Caco-2 (cell line): ENCODE measurements at places on chromosomes 5 and 9.

DNA sequence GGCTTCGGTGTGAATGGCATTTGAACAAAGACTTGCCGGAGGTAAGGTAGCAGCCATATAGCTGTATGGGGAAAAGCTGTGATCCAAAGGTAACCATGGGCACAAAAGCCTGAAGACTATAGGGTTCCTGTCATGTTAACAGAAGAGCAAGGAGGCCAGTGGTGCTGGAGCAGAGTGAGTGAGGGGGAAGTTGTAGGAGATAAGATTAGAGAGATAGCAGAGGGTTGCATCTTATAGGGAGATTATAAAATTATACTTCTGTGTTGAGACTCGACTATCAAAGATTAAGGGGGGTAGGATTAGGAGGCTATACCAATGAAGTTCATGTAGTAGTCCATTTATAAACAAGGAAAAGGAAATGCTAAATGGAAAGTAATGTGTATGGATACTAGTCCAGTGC is 3.3 kb downstream of the NCBP1 start:
- no peak for DNase-seq

DNA sequence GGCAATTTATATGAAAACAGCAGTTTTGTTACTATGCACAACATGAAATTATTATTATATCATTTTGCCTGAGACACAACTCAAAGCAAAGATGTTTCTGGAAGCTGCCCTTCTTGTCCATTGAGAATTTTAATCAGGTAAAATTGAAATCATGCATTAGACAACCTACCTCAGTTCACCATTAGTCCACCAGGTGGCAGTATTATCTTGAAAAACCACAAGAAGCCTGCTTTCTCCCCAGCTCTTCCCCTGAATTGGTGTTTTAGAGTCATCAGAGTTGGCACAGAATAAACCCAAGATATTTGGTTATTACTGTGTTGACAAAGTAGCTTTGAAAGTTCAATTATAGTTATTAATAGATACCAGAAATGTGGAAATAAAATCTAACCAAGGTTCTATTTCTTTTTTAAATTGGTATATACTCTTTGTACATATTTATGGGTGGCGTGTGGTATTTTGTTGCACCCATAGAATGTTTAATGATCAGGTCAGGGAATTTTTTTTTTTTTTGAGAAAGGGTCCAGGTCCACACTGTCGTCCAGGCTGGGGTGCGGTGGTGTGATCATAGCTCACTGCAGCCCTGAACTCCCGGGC is 25.7 kb downstream of the UTP15 start:
- DNase-seq = peak; percentile 45

DNA sequence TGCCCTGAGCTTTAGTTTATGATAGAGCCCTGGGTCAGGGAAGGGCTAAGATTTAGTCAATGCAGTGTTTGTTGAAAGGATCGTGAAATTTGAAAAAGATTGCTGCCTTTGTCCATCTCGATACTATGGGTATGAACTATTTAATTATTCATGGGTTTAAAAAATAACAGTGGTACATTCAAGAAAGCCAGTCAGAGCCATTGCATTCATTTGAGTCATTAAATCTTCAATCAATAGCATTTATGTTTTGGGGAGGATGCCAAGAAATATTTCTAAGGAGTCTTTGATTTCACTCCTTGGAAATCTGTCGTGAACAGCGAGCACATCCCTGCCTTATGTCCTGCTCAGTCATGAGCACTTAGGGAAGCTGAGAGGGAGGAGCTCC is 54.4 kb upstream of the LRRTM2 start:
- DNase-seq = no peak

DNA sequence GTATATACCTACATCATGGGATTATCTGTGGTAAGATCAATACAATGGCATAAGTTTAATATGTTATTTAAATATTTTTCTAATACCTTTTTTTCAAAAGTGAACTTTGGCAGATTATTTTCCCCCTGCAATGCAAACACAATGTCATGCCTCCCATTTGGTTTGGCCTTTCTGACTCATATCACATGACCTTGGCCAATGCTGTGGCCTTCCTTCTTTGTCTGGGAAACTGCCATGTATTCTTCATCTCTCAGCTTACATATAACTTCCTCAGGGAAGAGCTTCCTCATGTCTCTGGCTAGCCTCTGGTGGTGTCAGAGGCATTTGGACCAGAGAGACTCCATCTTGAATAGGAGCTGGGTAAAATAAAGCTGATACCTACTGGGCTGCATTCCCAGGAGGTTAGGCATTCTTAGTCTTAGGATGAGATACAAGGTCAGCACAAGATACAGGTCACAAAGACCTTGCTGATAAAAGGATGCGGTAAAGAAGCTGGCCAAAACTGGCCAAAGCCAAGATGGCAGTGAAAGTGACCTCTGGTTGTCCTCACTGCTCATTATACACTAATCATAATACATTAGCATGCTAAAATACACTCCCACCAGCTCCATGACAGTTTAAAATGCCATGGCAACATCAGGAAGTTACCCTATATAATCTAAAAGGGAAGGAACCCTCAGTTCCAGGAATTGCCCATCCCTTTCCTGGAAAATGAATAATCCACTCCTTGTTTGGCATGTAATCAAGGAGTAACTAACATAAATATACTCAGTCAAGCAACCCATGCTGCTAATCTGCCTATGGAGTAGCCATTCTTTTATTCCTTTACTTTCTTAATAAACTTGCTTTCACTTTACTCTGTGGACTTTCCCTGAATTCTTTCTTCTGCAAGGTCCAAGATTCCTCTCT is 76.0 kb downstream of the C9orf153 start:
- no peak for DNase-seq

GRCh38 chr5:104612005-104612404 is 1049.4 kb upstream of the NUDT12 start:
- DNase-seq = no peak

- no peak for DNase-seq
These were observed 55.1 kb downstream of the ABCA1 start for GRCh38 chr9:104872656-104873488.

- no peak for DNase-seq
These were observed 852 bp downstream of the ZNF354C start for GRCh38 chr5:179061025-179061424.

DNA sequence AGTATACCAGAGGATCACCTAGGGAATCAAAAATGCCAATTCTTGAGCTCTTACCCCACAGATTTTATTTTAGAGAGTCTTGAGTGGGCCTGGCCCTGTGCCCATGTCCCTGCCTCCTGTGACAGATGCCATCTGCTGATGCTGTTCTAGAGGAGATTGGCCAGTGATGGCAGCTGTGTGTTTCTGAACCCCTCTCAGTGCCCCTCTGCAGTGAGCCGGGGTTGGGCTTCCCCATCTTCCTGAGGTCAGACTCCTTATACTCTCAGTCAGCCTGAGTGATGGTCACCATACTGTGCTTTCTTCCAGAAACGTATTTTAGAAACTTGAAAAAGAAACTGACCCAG is 6.1 kb downstream of the PTCD2 start:
- DNase-seq = no peak

GRCh38 chr5:94240993-94241651 is 377.3 kb downstream of the KIAA0825 start:
- DNase-seq = no peak

DNA sequence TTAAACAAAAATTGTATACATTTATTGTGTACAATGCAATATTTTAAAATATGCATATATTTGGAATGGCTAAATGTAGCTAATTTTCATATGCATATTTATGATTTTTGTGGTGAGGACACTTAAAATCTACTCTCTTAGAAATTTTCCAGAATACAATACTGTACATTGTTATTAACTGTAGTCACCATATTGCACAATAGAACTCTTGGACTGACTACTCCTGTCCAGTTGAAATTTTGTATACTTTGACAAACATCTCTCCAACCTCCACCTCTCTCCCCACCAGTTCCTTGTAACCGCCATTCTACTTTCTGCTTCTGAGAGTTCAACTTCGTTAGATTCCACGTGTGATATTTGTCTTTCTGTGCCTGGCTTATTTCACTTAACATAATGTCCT is 49.2 kb upstream of the TAF11L2 start:
- no peak for DNase-seq

DNA sequence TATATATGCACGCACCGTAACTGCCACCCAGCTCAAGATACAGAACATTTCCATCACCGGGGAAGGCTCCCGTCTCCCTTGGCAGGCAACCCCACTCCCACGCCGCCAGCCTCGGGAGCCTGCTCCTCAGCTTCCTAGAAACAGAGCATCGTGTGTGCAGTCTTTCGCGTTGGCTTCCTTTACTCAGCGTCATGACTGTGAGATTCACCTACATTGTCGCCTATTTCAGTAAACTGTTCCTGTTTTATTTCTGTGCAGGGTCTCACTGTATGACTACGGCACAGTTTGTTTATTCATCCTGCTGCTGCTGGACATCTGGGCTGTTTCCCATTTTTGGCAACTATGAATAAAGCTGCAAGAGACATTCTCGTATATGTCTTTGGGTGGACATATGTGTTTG is 90.7 kb downstream of the STK10 start:
- DNase-seq = no peak

DNA sequence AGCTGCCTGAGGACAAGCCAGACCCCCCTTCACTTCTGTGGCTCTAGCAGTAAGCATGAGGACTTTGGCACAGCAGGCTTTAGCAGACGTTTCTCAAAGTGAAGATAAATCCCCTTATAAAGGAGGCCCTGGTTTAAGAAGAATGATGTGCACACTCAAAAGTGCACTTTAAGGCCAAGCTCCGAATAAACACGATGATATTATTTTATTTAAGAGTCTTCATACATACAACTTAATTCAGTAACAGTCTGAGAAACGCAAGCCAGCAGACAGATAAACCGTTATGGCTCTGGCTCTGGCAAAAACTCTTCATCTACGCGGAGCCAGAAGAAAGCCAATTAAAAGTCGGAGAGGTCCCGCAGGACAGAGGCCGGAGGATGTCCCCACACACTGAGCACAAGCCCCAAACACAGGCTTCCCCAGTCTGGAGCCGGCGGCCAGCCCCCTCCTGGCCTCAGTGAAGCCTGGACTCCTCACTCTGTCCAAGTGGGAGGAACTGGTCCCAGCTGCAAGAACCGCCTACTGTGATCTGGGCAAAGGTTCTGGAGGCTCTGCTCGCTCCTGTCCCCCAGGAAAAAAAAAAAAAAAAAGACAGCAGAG is 44.6 kb downstream of the ADAMTS2 start:
- DNase-seq = no peak

GRCh38 chr5:112923148-112923917 is 1.3 kb upstream of the REEP5 start:
- DNase-seq = no peak

DNA sequence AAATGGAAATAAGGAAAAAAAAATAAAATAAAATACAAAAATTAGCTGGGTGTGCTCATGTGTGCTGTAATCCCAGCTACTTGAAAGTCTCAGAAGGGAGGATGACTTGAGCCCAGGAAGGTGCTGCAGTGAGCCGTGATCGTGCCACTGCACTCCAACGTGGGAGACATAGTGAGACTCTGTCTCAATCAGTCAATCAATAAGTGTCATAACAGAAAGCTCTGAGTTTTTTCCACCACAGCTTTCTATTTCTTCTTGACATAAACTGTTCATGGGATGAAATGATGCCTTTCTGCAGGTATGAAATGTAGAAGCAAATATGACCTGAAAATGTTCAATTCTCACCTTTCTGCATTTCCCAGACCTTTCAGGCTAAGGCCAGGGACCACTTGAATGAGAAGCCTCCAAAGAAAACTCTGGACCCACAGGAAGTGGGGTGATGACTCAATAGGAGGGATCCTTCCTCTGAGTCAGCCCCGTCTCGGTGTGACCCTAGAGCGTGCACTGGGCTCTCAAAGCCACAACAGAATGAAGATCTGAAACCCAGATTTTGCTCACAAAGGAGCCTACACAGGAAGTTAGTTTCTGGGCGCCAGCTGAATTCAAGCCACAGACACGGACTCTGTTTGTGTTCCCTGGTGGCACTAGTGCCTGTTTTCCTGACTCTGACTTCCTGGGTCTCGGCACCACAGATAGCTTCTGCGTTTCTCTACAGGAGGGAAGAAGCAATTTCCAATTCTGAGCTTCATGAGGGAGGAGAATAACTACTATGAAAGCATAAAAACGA is 62.0 kb downstream of the ANKH start:
- DNase-seq = no peak

- DNase-seq = no peak
These were observed 206.8 kb downstream of the GLIS3 start for GRCh38 chr9:4092793-4093709.

- DNase-seq = no peak
These were observed 109.0 kb downstream of the MLLT3 start for GRCh38 chr9:20513126-20513913.

- no peak for DNase-seq
These were observed 544.5 kb downstream of the BNC2 start for GRCh38 chr9:16325966-16326365.

GRCh38 chr5:151094852-151095245 is 14.0 kb upstream of the TNIP1 start:
- DNase-seq = no peak

GRCh38 chr5:179023528-179024189 is at the start of gene ZNF879:
Gene ZNF879 (plus strand): TSS chr5:179023804. CDS start chr5:179025005, 1,201 bp downstream.
- peak; percentile 92 for DNase-seq

GRCh38 chr9:5886114-5886939 is 4.4 kb upstream of the MLANA start:
- peak; percentile 83 for DNase-seq

GRCh38 chr5:53482717-53483638 is 2.5 kb downstream of the FST start:
- peak; percentile 20 for DNase-seq

GRCh38 chr5:65483546-65484346 is 2.0 kb upstream of the ADAMTS6 start:
- peak; percentile 31 for DNase-seq

DNA sequence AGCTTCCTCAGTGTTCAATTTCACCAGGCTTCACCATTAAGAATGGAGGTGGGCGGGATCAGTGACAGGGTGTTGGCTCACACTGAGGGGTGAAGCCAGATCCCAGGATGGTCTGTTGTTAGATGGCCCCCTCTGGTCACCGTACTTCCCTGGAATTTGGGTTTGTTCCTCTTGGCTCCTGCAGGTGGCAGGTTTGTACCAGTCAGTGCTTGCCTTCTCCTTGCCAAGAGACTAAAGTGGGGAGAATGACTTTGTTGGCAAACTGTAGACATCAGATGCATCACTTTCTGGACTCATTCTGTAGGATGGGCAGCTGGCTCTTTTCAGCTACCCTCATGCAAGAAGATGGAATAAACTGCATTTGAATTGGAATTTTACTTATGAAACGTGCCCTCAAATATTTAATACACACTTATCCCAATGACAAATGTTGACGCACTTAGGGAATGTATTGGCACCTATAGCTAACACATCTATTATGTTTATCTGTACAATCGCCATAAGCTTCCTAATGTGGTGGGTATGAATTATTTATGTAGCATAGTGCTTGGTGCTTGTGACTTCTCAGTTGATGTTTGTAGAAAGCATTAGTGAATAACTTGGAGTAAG is 31.4 kb upstream of the ANKRD55 start:
- DNase-seq = peak; percentile 65

GRCh38 chr5:154518438-154518867 is 40.4 kb upstream of the HAND1 start:
- DNase-seq = no peak

- DNase-seq = no peak
These were observed 104.3 kb upstream of the ARRDC3 start for GRCh38 chr5:91487420-91487819.

- DNase-seq = no peak
These were observed 9.3 kb upstream of the TNC start for GRCh38 chr9:115127191-115127817.
